ENCODE measurements at places on chromosomes 5 and 9.

- no peak for DNase-seq
Measured at GRCh38 chr5:77727190-77727589, 48.9 kb downstream of the TBCA start.

GRCh38 chr5:76104027-76104426 lies 20.8 kb downstream of the SV2C start:
- no peak for DNase-seq

DNA sequence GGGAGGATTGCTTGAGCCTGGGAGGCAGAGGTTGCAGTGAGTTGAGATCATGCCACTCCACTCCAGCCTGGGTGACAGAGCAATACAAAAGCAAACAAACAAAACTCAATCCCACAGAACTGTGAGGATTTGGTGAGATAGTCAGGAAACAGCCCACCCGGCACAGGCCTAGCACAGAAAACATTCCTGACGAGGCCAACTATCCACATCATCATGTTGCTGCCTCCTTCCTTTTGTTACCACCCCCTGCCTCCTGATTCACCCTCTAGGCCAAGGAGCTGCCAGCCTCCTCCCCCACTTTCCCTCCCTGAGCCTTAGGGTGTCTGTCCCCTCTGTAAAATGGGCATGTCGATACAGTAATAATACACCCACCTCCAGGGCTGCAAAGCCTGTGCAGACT lies 39.0 kb downstream of the STK10 start:
- no peak for DNase-seq

DNA sequence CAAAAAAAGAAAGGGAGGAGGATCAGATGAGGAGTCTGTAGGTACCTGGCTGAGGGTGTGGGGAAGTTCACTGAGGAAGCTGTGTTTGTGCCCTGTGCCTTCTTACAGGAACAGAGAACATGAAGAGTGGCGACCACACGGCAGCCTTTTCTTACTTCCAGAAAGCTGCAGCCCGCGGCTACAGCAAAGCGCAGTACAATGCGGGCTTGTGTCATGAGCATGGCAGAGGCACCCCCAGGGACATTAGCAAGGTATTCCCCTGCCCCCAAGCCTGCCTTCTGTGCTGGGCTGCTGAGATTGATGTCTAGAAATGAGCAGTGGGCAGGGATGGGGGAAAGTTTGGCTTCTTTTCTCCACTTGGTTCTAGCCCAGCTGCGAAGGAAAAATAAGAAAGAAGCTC lies 9.5 kb downstream of the DELE1 start:
- no peak for DNase-seq

DNA sequence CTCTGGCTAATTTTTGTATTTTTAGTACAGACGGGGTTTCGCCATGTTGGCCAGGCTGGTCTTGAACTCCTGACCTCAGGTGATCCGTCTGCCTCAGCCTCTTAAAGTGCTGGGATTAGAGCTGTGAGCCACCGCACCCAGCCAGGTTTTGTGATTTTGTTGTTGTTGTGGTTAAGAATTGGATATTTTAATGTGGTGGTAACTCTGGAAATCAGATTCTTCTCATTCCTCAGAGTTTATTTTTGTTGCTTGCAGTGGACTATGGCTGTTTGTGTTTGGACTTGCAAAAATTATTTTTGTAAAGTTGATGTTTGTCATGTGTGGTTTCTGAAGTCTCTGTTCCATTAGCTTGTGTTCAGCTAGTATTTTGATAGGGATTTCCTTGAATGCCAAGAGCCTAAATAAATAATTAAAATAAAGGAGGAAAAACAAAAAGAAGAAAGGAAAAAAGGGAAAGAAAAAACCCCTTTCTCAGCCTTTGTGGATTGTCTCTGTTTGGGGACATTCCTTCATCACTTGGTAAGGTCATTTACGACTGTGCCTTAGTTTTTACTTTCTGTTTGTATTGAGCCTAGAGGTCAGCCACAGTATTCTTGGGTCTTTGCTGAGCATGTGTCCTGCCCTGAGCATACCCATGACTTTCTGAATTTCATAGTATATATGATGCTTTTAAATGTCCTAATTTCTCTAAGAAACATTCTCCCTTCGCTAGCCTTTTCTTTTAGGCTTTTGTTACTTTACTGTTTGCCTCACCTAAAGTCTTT lies 37.3 kb downstream of the PBX3 start:
- DNase-seq: no peak

GRCh38 chr5:135654761-135655467 lies 76.1 kb upstream of the CXCL14 start:
- DNase-seq: no peak

DNA sequence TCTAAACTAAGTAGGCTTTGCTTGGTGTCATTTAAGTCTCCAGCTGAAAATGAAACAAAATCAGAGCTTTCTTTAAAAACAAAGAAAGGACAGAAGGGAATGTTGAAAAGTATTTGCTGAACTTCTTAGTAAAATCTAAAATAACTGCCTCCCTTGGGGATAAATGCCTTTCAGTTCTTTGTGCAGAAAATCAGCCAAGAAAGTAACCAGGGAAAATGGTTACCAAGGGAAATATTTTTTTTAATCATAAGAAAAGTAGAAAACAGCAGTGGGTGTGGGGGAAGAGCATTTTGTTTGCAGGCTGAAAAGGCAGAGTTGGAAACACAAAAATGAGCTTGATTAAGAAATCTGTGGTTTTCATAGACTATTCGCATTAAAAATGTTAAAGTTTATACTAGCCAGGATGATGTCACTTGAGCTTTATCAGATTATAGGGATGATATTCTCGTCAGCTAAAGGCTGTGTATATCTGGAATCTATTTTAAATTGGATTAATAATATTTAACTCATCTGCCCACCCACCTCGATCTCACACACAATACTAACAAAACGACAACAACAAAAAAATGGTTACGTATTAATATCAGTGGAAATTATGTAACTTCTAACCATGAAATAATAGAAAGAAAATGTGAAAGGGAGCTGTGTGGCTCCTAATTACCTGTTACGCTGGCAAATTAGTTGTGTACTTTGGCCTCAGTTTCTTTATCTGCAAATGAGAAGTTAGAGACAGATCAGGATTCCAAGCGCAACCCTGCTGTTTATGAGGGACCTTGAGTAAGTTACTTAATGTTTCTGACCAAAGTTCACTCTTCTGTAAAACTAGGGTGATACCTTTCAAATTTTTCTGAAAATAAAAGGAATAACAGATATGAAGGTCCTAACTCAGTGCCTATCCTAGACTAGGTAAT lies at the start of gene ECM2:
TSS of gene ECM2 (minus strand) at position 51 of the 911 bp plus-strand sequence. CDS start 13,124 bp downstream, outside the sequence.
- DNase-seq: no peak

- DNase-seq: no peak
Measured at GRCh38 chr5:167987490-167988280, 303.8 kb upstream of the WWC1 start.

- no peak for DNase-seq
Measured at GRCh38 chr9:1979741-1980367, 35.3 kb upstream of the SMARCA2 start.

GRCh38 chr5:101935086-101935485 lies 361.0 kb downstream of the SLCO4C1 start:
- no peak for DNase-seq

GRCh38 chr9:131692612-131693562 lies 47.0 kb downstream of the RAPGEF1 start:
- no peak for DNase-seq

- no peak for DNase-seq
Measured at GRCh38 chr5:32708949-32709348, 2.2 kb upstream of the NPR3 start.

GRCh38 chr5:75441560-75441959 lies 69.9 kb downstream of the CERT1 start:
- no peak for DNase-seq

DNA sequence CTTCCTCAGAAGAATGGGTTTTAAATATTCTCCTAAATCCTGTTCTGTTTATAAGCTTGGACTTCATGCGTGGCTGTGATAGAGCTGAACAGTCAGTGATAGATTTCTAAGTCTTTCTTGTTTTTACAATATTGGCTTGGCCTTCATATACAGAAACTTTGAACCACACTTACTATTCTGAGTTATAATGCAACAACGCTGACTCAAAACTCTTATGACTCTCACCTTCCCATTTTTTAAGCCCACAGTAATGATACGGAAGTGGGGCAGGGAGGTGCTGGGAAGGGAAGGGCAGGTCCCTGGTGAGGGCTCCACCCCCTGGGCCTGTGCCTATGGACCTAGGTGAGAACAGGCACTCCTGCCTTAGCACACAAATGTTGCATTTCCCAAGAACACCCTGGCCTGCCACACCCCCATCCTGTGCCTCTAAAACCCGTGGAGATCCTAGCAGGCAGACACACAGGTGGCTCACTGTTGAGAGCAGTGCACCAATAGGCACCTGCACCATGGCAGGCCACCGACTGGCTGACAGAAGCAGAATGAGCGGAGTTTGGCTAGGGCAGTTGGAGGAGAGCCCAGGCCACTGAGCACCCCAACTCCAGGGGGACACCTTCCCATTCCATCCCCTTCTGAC lies 376.7 kb downstream of the GABRG2 start:
- DNase-seq: no peak

DNA sequence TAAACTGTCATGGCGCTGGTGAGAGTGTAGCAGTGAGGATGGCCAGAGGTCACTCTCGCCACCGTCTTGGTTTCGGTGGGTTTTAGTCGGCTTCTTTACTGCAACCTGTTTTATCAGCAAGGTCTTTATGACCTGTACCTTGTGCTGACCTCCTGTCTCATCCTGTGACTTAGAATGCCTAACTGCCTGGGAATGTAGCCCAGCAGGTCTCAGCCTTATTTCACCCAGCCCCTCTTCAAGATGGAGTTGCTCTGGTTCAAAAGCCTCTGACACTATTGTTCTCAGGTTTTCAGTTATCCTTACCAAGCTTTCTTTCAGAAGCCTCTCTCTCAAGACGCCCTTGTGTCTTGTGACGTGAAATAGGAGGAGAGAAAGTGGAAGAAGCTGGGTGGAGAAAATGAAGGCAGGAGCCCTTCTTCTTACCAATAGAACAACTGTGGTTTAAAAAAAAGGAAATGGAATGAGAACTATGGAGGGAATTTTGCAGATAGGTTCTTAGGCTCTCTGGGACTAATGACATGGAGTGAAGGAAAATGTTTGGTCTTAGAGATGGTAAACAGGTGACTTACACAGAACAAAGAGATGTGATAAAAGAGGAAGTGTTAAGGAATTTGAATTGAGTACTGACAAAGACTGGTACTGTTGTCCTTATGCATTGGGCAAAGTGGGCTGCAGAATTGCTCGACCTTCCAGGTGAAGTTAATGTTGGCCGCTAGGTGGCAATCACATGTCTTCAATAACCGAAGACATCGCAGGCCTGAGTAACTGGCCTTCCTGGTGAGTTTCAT lies 133.3 kb upstream of the RAI14 start:
- peak; percentile 57 for DNase-seq

- DNase-seq: no peak
Measured at GRCh38 chr5:776862-777711, 7.4 kb downstream of the ZDHHC11B start.

GRCh38 chr9:124014211-124014955 lies 2.8 kb downstream of the LHX2 start:
- DNase-seq: no peak

- DNase-seq: no peak
Measured at GRCh38 chr9:93673021-93673838, 96.8 kb downstream of the PHF2 start.

GRCh38 chr5:110321117-110321516 lies 405.4 kb downstream of the TMEM232 start:
- no peak for DNase-seq

All from left renal cortex interstitium (tissue), 4 donors.